ENCODE measurements at places on chromosomes 6 and 20.

- no peak for DNase-seq
Measured at GRCh38 chr20:60559462-60559861, 601.2 kb downstream of the CDH26 start.

GRCh38 chr6:163436843-163437242, 22.3 kb downstream of the QKI start:
- DNase-seq = no peak

- no peak for DNase-seq
Measured at GRCh38 chr6:33935439-33936080, 131.8 kb upstream of the MLN start.

DNA sequence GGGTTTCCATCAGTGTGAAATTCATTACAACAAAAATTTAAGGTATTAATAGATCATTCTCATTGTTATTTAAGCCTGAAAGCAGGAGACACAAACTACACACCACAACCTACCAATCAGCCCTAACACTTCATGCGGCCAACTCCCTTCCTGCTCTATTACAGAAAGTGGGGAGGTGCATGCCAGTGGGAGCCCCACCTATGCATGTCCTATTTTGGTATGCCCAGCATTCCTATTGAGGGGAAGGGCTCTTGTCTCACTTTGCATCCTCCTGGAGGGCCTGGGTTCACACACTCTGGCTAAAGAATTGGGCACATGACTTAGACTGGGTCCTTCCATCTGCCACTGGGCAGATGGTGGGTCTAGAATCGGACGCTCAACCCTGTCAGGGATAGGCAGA, 450.0 kb downstream of the PTPRT start:
- no peak for DNase-seq

DNA sequence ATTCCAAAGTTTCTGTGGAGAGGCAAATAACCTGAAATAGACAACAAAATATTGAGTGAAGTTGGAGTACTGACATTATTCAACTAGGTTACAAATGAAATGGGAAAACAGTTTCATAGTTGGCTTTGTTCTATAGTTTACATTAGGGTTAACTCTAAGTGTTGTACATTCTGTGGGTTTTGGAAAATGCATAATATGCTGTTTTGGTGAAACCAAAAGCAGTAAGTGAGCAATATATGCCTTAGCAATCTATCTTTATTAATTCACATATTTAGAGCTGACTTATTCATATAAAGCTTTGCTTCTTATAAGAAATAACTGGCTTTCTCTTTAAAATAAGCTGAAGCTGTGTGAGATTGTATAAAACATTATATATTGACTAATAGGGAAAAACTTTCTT, 157.5 kb upstream of the AHI1 start:
- no peak for DNase-seq

- DNase-seq = no peak
Measured at GRCh38 chr6:85641522-85641896, 1.2 kb downstream of the SYNCRIP start.

- no peak for DNase-seq
Measured at GRCh38 chr6:140175486-140175885, 801.0 kb upstream of the CITED2 start.

DNA sequence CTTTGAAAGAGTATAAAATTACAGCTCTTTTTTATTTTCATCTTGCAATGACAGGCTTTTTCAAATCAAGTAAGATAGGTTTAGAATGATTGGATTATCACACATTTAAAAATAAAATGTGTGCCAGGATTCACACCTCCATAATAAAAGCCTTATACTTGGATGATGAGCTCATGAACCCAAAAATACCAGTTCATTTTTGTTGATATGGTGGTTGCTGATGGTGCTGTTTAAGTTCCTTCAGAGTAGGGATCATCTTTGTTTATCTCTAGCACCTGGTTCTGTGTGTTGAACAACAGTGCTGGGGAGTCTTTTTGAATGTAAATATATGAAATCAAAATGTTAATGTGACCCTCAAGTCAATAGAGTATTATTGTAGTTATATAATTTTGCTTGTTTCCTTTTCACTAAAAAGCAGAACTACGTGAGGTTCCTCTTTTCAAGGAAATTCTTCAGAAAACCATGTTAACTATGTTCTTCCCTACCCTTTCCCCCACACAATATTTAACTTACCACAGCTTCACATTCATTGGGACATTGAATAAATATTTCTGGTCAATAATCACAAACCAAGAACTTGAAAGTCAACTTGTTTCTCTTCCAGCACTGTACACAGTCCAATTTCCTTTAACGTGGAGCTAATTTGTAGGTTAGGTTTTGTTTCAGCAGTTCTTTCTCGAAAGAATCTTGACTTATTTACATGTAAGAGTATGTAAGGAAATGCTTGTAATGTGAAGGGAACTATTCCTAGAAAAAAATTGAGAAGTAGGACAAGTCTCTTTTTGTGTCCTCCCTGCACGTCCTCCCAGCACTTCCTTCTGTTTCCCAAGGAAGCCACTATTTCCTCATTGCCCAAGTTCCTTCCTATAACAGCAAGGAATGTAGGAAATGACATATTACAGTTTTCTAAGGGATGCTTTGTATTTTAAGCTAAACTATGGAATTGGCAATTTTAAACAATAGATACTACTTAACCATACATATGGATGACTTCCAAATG, 945.9 kb upstream of the CITED2 start:
- DNase-seq = no peak

DNA sequence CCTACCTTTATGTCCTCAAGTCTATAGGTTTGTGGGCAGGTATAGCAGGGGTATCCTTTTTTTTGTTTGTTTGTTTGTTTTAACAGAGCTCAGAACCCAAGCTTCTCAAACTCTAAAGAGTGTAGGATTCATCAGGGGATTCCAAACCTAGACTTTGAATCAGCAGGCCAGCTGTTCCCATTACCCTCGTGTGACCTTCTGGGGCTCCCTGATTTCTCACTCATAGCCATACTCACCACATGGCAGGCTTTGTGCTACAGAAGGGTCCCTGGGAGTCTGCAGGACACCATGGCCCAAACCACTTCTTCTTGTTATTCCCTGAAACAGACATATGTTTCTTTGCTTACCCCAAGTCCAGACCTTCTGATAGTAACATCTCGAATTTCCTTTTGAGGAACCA, 350.8 kb upstream of the TSHZ2 start:
- no peak for DNase-seq

GRCh38 chr6:21594416-21595281, 1.1 kb downstream of the SOX4 start:
- peak; percentile 55 for DNase-seq

- DNase-seq = no peak
Measured at GRCh38 chr6:138680085-138680484, 93.5 kb upstream of the CCDC28A start.

DNA sequence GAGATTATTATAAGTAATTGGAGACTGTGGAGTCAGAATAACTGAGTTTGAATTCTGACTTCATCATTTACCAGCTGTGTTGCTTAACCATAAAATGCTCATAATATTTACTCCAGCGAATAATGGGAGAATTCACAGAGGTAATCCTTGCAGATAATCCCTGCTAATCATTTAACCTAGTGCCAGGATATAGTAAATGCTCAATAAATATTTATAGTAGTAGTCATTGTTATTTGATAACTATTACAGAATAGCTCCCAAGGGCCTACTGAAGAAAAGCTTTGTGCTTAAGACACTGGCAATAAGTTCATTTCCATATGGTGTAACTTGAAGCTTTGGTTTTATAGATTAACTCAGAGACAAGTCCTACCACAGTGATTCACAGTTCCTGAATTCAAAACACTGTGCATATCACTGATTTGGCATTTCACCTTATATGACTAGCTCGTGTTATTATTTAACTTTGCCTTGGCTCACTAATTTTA, 208.8 kb upstream of the PLCB4 start:
- DNase-seq = no peak

DNA sequence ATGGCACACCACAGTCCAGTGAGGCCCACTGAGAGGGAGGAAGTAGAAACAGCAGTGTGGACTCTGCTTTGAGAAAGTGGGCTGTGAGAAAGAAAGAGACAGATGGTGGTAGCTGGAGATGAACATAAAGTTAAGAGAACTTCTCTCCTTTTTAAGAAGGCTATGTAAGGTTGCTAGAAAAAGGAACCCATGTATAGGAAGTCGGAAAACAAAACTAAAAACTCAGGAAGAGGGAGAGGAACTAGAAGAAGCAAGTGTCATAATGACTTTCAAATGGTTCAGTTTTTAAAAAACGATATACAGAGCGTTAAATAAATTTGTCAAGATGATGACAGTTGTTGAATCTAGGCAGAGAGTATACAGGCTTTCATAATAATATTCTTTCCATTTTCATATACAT, 25.4 kb upstream of the GMNN start:
- DNase-seq = no peak

DNA sequence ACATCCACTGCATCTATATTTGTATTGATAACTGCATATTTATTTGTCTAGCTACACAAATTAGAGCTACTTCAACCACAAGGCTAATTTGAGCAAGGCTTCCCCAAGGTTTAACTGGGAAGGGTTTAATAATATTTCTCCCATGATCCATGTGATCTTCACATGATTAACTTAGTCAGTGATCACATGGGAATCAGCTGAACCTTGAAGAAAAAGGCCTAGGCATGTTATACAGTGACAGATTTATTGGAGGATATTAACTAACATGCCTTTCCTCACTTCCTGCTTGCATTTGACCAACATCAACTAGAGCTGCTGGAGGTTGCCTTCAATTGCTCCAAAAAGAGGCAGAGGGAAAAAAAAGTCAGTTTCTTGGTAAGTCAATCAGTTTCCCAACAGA, 417.0 kb downstream of the HAO1 start:
- DNase-seq = no peak

GRCh38 chr6:142345261-142345660, 43.5 kb downstream of the ADGRG6 start:
- DNase-seq = no peak

DNA sequence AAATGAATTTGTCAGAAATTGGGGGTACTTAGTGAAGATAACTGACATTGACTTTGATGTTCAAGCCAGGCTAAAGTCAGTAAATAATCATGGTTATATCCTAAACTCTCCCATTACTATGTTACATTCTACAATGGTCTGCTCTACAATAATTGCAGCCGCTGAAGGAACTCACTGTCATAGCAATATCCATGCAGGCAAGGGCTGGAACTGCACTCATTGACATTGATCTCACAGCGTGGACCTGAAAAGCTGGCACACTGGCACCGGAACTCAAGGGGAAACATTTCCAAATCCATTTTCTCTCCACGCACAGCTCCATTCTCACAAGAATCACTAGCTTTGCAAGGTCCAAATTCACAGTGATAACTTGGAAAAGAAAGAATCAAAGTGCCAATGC, 702.7 kb downstream of the EYS start:
- DNase-seq = no peak

DNA sequence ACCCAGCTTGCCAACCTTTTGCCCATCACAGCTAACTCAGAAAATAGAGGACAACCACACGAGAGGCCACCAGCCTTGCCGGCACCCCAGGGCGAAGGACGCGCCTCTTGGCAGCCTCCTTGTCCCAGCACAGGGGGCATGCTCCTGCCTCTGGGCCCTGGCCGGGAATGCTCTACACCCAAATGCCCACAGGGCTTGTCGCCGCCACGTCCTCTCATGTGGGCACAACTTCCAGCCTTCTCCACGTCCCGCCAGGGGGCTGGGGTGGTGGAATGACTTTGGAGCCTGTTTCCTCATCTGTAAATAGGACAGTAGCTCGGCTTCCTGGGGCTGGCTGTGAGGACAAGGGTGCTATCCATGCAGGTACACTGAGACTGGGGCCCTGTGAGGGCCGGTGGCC, 152.4 kb upstream of the MLN start:
- DNase-seq = no peak

- no peak for DNase-seq
Measured at GRCh38 chr6:77686931-77687330, 34.1 kb downstream of the MEI4 start.

DNA sequence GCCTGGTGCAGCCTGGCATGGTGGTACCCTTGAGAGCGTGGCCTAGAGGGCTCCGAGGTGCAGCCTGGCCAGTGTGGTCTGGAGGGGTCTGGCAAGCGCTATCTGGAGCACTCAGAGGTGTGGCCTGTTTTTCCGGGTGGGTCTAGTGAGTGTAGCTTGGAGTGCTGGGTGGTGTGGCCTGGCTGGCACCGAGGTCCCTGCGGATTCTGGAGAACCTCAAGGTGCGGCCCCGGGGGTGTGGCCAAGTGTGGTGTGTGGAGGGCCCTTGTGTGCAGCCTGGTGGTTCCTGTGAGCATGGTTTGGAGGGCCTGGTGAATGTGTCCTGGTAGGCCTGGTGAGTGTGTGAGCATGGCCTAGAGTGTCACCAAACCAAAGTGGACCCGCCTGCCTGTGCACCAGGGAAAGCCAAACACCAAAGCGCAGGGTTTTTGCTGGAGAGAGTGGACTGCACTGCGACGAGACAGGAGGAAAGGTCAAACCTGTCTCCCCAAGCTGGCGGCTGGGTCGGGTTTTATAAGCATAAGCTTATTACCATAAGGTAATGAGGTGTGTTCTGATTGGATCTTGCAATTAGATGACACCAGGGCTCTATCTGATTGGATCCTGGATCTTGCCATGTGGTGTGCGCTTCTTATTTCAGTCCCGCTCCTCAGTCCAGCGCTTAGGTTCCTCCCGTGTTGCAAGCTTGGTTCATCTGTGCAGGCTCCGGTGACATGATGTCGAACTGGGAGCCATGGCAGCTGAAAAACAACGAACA, 35.7 kb downstream of the IGF2R start:
- no peak for DNase-seq

- DNase-seq = no peak
Measured at GRCh38 chr20:52783769-52784168, 188.4 kb upstream of the TSHZ2 start.

GRCh38 chr6:24125980-24126379, at the start of gene NRSN1:
Gene NRSN1, plus strand, starts transcription at chr6:24126215. Its CDS starts 8,113 bp downstream, at chr6:24134328.
- no peak for DNase-seq

GRCh38 chr20:6184086-6184485, 61.3 kb upstream of the FERMT1 start:
- no peak for DNase-seq

DNA sequence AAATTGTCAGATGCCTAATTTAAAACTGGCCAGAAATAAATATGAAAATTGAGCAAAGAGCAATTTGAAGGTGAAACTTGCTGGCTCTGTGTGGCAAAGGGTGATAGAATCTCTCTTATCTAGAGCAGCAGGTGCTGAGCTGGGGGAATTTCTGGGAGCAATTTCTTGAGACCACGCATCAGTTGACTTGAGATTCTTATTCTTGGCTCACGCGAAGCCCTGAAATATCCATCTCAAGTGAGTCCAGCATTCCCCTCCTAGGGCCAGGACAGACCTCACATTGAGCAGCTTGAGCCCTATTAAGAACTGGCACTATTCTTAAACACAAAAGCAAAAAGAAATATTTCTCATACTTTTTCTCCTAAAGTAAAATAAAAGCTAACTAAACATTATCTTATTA, 66.3 kb downstream of the MAP7 start:
- no peak for DNase-seq

- DNase-seq = no peak
Measured at GRCh38 chr20:41989935-41990635, 371.9 kb upstream of the CHD6 start.

- DNase-seq = no peak
Measured at GRCh38 chr6:25173951-25174474, 105.2 kb upstream of the CARMIL1 start.

- no peak for DNase-seq
Measured at GRCh38 chr6:139712830-139713229, 338.4 kb upstream of the CITED2 start.

- no peak for DNase-seq
Measured at GRCh38 chr6:25278261-25278913, 787 bp upstream of the CARMIL1 start.
